ELR (cell line): ENCODE measurements at places on chromosomes 5 and 9.

GRCh38 chr9:137387114-137387890 is 35.7 kb downstream of the EXD3 start:
- no peak for DNase-seq

- no peak for DNase-seq
Measured at GRCh38 chr9:84224246-84224645, 116.3 kb downstream of the SLC28A3 start.

GRCh38 chr5:59246145-59246869 is 647.2 kb downstream of the PDE4D start:
- DNase-seq: no peak

- DNase-seq: no peak
Measured at GRCh38 chr5:175471628-175472027, 6.7 kb upstream of the SFXN1 start.

DNA sequence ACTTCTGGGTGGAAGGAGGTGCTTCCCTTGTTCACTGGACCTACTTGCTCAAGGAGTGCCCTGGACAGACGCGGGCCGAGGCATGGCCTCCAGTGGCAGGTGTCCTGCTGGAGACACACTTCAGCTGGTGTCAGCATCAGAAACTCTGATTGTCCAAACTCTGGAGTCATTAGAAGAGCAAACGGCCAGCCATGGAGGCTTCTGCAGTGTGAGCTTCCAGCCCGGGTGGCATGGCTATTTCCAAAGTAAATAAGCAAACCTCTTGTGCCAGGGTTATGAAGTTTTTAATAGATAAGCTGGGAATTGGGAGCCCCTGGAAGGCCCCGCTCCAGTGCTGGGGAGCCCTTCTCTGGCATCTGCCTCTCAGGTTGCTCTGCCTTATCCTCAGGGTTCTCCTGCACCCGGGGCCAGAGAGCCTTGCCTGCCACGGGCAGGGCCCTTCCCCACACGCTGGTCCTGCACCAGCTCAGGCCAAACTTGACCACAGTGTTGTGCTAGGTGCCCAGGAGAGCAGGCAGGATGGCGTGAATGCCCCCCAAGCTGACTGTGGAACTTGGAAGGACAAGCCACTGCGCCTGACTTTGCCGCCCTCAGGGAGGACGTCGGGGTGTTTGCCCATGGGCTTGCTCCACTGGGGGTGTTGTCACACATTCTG is 285.6 kb downstream of the GADD45G start:
- no peak for DNase-seq

- peak; percentile 83 for DNase-seq
Measured at GRCh38 chr5:94901191-94901979, 282.9 kb downstream of the SLF1 start.

DNA sequence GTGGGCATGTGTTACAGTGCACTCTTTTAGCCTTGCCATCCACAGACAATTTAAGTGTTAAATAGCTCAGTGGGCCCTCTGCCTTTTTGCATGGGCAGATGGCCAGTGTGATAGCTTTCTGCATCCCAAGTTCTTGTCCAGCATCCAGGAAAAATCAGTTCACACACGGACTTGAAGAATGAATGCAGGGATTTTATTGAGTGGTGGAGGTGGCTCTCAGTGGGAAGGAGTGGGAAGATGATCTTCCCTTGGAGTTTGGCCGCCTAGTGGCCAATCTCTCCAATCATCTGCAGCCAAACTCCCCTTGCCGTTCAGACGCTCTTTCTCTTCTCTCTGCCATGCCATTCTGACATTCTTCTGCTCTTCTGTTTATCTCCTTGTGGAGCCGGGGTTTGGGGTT is 322.4 kb upstream of the GRAMD2B start:
- DNase-seq: peak; percentile 4

- no peak for DNase-seq
Measured at GRCh38 chr5:173926359-173926758, 38.2 kb downstream of the CPEB4 start.

DNA sequence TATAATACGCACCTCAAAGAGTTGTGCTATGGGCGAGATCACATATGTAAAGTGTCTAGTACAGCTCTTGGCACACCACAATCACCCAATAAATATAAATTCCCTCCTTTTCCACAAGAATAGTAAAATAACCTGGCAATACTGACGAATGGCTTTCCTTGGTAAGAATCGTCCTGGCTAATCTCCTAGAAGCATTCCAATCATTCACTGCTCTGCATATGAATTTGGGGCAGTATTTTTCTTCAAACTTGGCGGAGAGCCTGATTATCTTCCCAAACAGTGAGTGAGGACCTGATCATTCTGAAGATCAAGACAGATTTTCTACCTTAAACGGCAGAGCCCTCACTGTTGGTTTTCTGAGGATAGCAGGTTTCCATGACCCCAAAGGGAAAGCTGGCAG is 96.0 kb downstream of the TMEM215 start:
- DNase-seq: no peak

DNA sequence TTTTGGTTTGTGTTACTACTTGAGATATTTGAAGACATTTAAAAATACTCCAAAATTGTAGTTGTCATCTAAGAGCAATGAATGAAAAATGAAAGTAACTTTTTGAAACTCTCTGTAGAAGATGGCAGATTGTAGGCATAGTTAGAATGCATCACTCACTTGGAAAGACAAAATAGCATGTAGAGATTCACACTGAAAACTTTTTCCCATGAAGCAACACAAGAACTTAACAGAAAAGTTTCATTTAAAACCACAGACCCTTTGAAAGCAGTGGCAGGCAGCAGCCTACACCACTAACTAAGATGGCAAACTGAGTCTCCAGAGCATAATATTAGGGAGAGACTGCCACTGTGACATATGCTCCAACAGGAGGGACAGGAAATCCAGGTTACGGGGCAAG is 18.9 kb upstream of the FAM174A start:
- no peak for DNase-seq

DNA sequence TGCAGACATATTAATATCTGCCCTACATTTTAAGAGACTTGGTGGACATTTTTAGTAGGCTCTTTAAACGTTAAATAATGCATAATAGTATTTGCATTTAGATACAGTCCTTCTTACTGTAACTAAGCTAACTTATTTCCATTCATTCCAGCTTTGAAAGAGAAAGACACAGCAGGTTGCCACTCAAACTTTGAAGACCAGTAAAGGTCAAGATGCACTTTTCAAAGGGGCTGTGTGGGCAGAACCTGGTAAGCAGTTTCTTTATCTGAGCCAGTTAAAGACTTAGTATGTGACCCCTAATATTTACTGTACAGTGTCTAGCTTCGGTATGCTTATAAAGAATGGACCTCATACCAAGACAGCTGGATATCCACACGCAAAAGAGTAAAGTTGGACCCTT is 20.8 kb downstream of the PLGRKT start:
- no peak for DNase-seq
